Activated CD4-positive, alpha-beta T cell treated with anti-CD3 and anti-CD28 coated beads for 24 hours (primary cell): ENCODE measurements at places on chromosomes 5 and 9.

- no peak for DNase-seq
These were observed 205.2 kb upstream of the MAP3K1 start for GRCh38 chr5:56610093-56610698.

DNA sequence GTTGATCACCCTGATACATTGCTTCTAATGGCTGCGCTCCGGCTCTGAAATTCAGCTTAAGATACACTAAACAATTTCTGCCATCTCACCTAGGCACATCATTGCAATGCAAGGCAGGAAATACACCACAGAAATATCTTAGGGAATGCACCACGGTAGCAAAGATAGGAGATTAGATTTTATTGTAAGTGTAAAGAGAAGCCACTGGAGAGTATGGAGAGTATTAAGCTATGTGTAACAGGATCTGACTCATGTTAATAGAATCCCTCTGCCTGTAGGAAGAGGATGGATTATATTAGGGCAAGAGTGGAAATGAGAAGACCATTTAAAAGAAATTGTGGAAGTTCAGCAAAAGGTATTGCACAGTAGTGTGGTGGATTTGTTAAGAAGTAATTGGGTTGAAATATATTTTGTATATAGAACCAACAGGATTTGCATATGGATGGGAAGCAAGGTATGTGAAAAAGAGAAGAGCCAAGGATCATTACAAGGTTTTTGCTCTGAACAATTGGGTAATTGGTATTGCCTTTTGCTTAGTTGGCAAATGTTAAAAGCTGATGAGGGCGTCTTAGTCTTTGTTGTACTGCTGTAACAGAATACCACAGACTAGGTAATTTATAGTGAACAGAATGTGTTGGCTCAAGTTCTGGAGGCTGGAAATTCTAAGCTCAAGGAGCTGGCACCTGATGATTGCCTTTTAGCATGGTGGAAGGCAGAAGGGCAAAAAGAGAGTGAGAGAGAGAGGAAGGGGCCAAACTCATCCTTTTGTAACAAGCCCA is 636.1 kb downstream of the PSAT1 start:
- no peak for DNase-seq

- DNase-seq = no peak
These were observed 63.8 kb upstream of the S1PR3 start for GRCh38 chr9:88927510-88927909.

GRCh38 chr5:41878643-41879478 is 8.6 kb upstream of the OXCT1 start:
- DNase-seq = no peak

GRCh38 chr5:91468651-91469422 is 85.7 kb upstream of the ARRDC3 start:
- no peak for DNase-seq

DNA sequence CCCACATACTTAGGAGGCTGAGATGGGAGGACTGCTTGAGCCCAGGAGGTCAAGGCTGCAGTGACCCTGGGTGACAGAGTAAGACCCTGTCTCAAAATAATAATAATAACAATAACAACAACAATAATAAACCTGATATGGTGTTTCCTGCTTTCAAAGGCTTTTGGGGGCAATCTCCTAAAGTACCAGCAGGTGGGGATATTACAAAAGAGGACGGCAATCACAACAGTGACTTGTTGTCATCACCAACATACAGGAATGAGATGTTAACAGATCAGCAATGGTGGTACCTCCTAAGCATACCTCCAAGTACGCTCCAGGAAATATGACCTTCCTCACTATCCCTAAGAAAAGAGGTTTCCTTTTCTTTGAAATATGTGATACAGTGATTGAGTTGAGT is 91.1 kb upstream of the RNF180 start:
- no peak for DNase-seq

DNA sequence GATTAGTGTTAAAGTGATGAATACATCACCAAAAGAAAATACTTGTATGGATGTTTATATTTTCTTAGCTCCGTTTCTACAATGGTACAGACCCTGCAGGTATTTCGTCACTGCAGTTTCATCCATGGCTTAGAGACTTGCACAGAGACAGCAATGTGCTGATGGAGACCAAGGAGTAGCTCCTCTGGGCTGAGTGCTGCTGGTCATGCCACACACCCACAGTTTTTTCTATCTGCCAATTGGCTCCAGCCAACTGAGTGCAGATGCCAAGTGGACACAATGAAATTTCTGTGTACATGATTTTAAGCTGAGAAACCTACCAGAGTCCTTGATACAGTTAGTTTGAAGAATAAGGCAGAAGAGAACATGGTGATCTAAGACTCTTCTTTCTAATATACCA is 145.9 kb upstream of the ADCY2 start:
- no peak for DNase-seq

- no peak for DNase-seq
These were observed 354.1 kb upstream of the SLC30A5 start for GRCh38 chr5:68739752-68740151.

DNA sequence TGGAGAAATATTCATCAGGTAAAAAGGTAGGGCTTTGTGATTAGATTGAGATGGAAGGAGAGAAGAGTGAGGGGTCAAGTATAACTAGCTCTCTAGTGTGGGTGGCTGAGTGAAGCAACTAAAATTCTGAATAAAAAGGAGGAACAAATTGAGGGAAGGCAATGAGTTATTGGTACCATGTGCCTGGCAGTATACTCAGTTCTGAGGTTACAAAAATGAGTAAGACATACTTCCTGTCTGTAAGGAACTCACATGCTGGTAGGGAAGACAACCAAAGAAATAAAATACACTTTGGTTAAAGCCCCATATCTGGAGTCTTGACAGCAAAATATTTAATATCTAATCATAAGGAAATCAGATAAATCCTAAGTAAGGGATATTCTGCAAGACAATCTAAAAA is 476.8 kb upstream of the C9orf72 start:
- DNase-seq = no peak

GRCh38 chr9:880725-881124 is 39.2 kb downstream of the DMRT1 start:
- DNase-seq = no peak

DNA sequence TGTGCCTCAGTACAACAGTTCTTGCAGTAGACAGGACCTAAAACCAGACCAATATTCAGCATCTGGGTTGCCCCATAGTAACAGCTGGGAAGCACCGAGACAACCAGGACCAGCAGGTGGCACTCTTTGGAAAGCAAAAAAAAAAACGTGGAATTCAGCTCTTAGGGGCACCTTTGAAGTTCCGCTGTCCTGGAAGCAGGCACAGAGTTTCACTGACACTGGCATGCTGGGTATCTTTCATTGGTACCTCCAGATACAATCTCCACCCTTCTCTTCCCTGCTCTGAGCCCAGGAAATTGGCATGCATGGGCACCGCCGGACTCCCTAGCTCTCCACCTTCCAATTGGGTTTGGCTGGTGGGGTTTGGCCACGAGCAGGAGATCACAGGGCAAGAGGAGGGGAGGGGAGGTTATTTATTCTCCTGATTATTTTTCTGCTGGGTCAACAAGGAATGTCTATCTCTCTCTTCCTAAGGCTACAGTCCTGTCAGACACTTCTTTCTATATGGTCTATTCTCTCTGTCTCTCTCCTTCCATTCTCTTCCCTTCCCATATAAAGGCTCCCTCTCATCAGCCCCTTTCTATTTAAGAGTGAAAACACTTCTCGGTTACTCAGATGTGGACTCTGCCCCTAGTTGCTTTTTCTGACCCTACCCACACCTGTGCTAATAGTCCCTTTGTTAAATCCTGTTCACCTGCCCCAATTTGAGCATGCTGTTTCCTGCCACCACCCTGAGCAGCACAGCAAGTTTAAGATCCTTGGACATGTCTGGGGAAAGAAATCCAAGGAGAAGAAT is 1.9 kb upstream of the IDNK start:
- peak; percentile 19 for DNase-seq

GRCh38 chr5:80057921-80058320 is 22.8 kb downstream of the THBS4 start:
- no peak for DNase-seq

DNA sequence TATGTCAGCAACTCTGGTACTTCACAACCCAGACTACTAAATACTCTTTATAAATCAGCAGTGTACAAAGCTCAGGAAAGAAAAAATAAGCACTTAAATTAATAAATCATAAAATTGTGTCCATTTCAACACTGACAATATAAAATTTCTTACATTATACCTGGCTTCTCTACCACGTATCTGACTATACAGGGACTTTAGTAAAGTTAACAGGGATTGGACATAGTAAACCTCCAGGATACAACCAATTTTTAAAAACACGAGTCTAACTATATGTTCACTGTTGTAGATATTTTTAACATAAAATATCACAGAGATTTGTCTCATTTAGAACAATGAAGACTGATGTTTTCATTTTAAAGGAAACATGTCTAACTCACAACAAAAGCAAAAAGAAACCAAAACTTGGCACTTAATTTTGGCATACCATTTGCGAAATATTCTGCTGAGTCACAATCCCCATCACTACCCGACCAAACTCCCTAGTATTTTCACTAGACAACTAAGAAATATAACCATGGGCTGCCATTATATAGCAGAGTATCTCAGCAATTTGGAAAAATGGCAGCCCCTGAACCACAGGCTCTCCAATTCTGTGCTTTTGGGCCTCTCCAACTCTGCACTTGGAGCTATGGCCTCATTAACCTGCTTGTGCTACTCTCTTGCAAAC is 14.4 kb downstream of the FAM169A start:
- DNase-seq = no peak

DNA sequence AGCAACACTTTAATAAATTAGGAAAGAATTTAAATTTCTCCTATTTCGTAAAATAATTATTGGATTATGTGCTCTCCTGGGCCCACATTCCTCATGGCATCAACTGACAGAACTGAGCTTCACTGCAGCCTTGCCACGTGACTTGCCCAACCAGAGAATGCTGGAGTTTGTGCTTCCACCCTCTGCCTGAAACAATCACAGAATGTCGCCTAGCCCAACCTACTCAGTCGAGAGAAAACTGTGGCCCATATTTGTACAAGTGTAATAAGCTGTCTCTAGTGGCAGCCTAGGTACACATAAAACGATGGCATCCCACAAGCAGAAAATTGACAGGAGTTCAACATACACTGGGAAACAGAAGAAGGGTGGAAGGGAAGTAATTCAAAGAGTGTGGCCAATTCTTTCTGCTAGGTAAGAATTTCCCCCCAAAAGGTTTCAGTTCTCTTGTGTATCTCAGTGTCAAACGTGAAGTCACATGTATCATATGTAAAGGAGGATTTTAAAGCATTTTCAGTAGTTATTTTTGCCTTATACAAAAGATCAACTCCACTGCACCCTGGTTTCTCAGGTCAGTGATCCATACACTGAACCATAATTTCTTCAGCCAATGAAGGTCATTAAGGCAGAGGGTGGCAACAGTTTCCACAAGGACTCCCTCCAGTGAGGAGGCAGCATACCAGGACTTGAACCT is 41.7 kb downstream of the ZNF608 start:
- DNase-seq = no peak

DNA sequence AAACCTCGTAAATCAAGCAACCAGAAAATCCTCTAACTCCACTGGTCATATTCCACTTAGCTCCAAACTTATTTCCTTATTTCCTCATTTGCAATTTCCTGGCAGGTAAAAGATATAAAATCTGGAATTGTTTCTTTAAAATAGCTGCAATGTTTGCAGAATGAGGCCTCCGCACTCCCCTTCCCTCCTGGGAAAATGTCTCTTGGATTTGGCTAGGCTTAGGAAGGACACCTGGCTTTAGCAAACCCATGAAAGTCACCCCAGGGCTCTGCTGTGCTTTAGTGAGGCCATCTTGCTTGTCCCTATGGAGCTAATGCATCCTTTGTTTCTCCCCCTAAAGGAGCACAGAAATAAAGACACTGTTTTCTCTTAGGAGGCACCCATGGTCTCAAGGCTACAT is 10.5 kb downstream of the ARSB start:
- DNase-seq = no peak

- no peak for DNase-seq
These were observed 135.7 kb downstream of the CACNA1B start for GRCh38 chr9:138013273-138013672.

GRCh38 chr5:72956324-72957140 is 691 bp downstream of the FCHO2 start:
- DNase-seq = no peak

DNA sequence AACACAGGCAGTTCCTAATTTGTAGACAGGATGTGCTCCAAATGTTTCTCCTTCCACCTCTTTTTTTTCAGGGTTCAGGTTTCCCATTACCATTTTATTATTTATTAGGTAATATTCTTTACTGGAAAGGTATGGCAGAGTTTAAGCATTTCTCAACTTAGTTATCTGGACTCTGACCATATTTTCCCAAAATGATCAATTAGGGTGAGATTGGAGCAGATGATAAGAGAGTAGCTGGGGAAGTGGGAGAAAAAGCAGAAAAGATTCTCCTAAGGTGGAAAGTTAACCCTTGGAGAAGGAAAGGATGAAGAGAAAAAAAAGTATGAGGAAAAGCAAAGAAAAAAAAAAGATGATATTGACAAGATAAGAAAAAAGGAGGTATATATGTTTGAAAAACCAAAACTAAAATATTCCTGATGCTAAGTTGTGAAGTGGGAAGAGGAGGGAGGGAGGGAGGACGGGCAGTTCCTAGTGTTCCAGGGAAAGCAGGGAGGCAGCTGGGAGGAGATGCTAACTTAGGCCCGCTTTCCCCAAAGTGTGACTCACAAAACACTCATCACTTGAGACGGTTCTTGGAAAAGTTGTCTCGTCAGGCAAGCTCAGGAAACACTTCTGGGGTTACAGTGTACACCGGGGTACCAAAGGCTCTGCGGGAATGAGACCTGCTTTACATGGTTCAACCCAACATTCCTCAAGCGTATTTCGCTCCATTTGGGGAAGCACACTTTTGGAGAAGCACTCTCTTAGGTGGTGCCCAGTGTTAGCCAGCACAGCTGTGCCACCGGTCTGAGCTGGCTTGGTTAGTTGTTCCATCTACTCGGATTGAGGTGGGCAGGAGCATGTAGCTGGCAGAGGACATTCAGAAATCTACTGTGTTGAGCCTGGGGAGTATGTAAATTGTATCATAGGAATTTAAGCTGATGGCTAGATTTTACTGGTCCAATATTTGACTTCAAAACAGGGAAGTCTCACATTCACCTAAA is 35.1 kb downstream of the B4GALT1 start:
- DNase-seq = no peak

DNA sequence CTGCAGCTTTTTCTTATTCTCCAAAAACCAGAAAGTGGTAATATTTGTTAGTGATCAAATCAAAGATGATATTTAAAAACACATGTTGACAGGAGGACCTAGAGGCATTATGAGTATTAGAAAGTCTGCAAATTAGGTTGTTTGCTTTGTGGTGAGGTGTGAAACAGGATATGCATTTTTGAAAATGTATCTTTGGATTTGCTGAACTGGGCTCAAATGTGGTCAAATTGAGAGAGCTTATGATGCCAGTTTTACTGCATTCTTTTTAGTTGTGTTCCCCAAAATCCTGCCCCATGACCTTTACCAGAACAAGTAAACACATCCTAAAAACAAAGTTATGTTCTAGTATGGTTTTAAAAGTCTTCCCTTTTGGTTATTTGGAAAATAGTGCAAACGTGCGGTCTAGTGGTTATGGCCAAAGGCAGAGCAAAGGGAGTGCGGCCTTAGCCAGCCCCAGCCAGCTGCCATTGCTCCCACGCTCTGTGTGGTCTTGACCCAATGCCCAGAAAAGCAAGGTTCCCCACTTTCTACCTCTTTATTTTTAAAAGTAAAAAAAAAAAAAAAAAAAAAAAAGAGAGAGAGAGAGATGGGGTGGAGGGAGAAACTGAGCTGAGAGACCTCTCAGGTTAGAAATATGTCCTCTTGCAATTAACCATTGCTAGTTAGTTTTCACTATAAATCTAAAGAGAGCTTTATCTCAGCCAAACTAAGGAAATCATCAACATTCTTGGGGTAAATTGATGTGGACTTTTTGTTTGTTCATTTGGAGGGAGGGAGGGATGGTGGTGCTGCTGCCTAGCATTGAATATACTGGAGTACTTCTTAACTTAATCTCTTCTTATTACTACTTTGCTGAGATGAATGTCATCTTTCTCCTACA is 176.6 kb downstream of the ARHGAP26 start:
- DNase-seq = no peak
